ENCODE measurements at places on chromosomes 1 and 21.

- no peak for DNase-seq
Observed at GRCh38 chr1:50080904-50081586, 27.7 kb upstream of the ELAVL4 start.

DNA sequence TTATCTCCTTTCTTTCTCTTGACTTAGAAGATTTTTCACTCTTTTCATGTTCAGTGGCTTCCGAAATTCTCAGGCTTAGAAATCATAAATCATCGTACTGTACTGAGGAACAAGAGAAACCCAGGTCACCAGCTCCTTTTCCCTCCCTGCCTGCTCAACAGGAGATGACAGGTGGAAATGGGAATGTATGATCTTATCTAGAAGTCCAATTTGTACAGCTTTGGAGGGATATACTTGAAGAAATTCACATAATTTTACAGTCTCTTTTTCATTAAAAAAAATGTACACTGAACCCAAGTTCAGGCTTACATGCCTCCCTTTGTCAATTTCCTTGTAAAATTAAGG, 11.7 kb downstream of the EVA1C start:
- DNase-seq = no peak

GRCh38 chr1:193533853-193534252, 347.4 kb upstream of the B3GALT2 start:
- peak; percentile 20 for DNase-seq

DNA sequence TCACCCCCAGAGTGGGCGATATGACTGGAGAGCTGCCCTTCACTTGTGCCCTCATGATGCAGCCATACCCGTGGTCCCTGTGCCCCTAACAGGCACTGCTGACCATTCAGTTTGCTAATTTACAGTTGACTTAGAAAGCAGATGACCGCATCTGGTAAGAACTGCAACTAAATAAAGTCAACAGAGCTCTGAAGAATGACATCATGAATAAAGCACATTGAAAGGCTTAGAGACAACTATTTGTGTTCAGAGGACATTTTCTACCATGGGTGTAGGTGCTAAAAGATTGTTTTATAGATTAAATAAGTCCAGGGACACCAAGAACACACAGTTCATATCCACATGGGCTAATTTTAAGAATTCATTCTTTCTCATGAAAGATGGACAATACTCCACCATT, 65.5 kb downstream of the LPAR3 start:
- no peak for DNase-seq

DNA sequence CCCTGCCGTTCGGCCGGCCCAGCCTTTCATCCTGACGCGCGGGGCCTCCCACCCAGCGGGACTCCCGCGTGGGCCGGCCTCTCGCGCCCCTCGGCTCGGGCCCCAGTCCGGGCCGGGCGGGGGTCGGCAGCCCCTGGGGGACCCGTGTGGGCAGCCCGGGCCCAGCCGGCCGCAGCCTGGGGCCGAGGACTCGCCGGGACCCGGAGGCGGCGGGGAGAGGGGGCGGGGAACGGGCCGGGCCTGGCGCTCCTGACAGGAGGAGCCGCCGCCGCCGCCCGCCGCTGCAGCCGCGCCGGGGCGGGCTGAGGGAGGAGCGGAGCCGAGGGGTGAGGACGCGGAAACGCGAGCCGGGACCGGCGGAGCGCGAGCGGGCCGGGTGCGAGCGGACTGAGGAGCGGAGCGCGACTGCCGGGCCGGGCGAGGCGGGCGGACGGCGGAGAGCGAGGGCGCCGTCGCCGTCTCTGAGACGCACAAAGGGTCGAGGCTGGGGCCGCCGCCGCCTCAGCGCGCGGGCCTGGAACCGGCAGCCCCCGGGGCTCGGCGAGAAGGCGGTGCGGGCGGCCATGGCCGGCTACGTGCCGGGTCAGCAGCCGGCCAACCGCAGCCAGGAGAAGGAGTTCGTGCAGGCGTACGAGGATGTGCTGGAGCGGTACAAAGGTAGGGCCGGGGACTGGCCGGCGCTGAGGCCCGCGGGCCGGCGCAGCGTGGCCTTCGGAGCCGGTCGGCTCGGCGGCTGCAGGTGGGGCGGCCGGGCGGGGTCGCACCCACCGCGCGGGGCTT, 79.1 kb downstream of the NDUFS5 start:
- no peak for DNase-seq

DNA sequence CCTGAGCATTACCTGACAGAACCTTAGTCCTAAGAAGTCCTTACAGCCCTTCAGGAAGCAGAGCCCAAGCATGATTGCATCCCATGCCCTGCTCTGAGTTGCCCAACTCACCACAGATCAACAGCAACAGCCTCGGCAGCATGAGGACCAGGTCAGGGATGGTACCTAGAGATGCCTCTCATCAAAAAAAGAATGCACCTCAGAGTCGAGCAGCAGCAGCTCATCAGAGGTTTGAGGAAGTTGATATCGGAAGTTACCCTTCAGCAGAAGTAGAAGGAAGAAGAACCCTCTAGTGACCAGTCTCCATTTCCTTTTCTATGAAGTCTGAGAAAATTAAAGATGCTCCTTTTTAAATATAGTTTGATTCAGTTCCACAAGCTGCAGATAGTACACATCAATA, at the start of gene FCRL1:
Gene FCRL1, minus strand, starts transcription at position 225 of the 400 bp plus-strand sequence. Its CDS starts 83 bp downstream, at position 142.
- peak; percentile 22 for DNase-seq

DNA sequence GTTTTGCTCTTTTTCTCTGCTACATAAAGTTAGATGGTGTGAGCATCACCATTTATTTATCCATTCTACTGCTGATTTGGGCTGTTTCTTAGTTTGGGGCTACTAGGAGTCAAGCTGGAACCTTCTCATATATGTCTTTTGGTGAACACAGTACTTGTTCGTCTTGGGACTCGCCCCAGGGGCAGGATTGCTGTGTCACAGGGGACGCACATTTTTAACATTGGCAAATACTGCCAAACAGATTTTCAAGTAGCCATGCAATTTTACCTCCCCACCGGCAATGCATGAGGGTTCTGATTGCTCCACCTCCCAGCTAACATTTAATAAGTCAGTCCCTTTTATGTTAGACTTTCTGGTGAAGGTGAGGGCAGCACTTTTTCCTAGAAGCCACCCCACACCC, 7.5 kb upstream of the IFFO2 start:
- no peak for DNase-seq

Measured in MV-4-11 (cell line).